Adrenal gland (tissue), 19 donors: ENCODE measurements at places on chromosomes 1 and 21. TPM values are rescaled to one million over a fixed set of nuclear protein-coding genes. Genes with fewer than 3 reads are reported as not detected.

The RBBP5 gene
- total RNA-seq = 16.1 TPM

- H3K4me3 ChIP-seq = no peak overlapping the region
- H3K4me1 ChIP-seq = peaks cover 14% of the 10 kb centered on the region
- no peak for DNase-seq
- H3K27ac ChIP-seq = no peak overlapping the region
- no peaks in the 10 kb centered on the region for H3K36me3 ChIP-seq
Measured at GRCh38 chr1:239817276-239817675, 274.4 kb upstream of the FMN2 start.

DNA sequence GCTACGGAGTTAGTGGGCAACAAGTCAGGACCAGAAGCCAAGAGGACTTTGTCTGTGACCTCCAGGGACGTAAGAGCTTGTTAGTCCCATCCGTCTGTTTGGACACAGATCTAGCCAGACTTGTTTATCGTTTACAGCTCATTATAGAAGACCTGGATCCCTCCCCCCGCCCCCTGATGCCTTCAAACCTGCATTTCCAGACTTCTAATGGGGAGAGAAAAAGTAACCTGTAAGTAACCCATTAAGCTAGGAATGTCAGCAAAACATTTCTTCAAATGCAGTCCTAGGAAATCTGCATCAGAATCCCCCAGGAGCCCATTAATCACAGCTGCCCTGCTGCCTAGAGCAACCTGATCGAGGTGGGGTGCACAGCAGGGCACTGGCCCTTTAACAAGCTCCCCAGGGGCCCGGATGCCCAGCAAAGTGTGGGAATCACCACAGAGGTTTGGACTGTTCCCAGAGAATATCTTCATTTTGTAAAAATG is 1.4 kb upstream of the MAD2L2 start:
- DNase-seq = no peak
- H3K4me3 ChIP-seq = no peak overlapping the region
- H3K36me3 ChIP-seq = no peaks in the 10 kb centered on the region
- H3K27ac ChIP-seq = no peak overlapping the region
- no peaks in the 10 kb centered on the region for H3K27me3 ChIP-seq

DNA sequence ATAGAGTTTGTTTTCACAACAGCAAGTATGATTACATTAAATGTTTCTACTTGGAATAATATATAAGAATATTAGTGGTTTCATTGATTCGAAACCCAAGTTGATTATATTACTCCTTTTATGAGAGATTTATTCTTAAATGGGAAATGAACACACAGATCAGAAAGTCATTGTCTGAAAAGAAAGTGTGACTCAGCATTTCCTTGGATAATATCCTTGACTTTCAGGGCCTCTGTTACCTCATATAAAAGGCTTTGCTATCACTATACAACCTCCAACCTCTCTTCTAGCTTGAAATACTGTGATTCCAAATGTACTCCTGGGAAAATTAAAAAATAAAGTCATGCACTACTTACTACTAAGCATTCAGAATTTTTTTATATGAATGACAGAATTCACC is 295.3 kb upstream of the LYPLAL1 start:
- no peak overlapping the region for H3K27ac ChIP-seq
- no peak overlapping the region for H3K4me3 ChIP-seq
- DNase-seq = no peak
- H3K36me3 ChIP-seq = no peaks in the 10 kb centered on the region

- H3K4me3 ChIP-seq = no peak overlapping the region
- DNase-seq = no peak
- no peaks in the 10 kb centered on the region for H3K27me3 ChIP-seq
Measured at GRCh38 chr1:230287674-230288315, 138.3 kb downstream of the PGBD5 start.
